ENCODE measurements at places on chromosomes 2 and 18. TPM values are rescaled to one million over a fixed set of nuclear protein-coding genes. Genes with fewer than 3 reads are reported as not detected.

- no peak for DNase-seq
Observed at GRCh38 chr18:80249217-80250093, 2.1 kb upstream of the PARD6G start.

- DNase-seq, result no peak
Observed at GRCh38 chr2:239774142-239774462, 251.0 kb downstream of the NDUFA10 start.

- peak; percentile 89 for DNase-seq
Observed at GRCh38 chr2:131682122-131682944, 154.6 kb downstream of the CCDC74A start.

GRCh38 chr2:127361929-127362885 lies 25.6 kb downstream of the MAP3K2 start:
- no peak for DNase-seq

Gene DCDC2C
- not detected for total RNA-seq

DNA sequence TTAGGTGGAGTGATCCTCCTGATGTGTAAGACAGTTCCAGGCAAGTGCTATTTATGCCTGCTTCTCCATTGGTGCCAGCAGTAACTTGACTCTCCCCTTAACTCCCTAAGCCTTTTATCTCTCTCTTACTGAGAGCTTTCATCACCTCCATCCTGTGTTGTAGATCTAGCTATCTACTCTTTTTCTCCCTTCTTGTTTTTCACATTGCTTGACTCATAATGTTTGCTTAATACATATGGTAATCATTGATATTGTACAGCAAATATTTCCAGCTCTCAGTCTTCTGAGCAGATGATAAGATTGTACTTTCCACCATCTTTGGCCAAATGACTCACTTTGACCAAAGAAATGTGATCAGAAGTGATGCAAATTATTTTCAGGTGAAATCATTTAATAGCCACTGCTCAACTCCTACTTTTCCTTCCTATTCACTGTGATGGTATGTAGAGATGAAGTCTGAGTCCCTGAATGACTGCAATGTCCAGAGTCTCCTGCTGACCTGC lies 165.0 kb downstream of the PLCL1 start:
- no peak for DNase-seq

Gene SFT2D3
- total RNA-seq, result 4.8 TPM

- no peak for DNase-seq
Observed at GRCh38 chr2:40606862-40607261, 155.0 kb upstream of the SLC8A1 start.

DNA sequence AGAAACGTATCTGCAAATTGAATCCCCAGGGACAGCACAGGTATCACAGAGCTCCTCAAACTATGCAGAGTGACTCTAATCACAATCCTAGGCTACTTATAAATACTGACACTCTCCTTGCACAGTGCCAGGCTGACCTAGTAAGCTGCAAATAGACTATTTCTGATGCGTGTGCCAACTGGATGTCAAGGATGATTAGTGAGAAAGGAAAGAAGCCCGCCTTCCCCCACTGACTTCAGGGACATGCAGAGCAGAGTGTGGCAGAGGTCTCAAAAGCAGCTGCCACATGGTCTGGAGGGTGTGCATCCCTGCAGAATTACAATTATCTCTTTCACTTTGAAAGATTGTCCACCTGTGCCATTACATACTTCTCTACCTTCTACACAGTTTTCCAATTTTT lies 235.6 kb downstream of the CPS1 start:
- DNase-seq, result no peak

GRCh38 chr18:34031810-34032209 lies 192.9 kb downstream of the NOL4 start:
- no peak for DNase-seq

Gene LBH
- 3.4 TPM for total RNA-seq

Gene OSR1
- total RNA-seq, result not detected
